ENCODE measurements at places on chromosomes 4 and X.

- ATAC-seq: no peak
Measured at GRCh38 chr4:10081218-10081606, 35.4 kb downstream of the WDR1 start.

DNA sequence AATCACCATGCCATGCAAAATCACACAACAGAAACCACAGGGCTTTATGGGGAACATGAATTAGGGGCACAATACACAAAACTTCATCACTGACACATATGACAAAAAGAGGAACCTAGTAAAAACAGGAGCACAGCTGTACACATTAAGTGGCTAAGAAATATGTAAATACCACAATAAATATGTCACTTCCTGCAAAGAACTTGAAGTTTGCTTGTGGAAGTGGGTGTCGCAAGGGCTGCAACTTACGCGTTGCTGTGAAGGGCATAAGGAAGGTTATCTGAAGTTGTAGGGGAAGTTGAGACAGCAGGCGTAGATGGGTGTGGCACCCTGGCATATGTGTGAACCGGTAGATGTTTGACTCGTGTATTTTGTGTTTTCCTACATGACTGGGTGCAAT is 42.4 kb downstream of the CLCN4 start:
- ATAC-seq: no peak

DNA sequence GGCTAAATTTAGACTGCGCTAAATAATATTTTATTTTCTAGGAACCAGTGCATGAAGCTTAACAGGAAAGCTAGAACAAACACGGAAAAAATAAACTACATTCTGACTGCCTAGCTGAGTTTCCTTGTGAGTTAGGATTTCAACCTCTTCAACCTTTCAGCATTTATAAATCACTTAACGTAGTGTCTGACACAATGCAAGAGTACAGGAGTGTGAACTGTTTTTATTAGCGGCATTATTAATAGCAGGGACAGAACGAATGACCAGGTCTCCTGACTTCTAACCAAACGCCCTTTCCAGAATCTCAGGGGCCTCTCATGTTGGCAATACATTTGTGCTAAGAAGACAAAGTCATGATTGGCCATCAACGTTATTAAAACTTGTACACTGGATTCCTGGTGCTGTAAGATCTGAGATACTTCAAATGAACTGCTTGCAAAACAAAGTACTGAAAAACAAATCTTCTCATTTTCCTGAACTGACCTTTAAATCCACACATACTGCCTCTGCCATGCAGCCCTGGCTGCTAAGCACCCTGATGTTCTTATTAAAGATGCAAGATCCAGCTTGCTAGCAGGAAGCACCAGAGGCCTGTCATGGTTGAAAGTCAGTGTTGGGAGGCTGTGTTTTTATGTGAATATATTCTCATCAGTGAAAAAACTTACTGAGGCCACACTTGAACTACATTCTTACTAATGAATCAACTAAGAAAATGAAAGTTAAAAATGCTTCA is 380.4 kb upstream of the CPEB2 start:
- ATAC-seq: no peak

DNA sequence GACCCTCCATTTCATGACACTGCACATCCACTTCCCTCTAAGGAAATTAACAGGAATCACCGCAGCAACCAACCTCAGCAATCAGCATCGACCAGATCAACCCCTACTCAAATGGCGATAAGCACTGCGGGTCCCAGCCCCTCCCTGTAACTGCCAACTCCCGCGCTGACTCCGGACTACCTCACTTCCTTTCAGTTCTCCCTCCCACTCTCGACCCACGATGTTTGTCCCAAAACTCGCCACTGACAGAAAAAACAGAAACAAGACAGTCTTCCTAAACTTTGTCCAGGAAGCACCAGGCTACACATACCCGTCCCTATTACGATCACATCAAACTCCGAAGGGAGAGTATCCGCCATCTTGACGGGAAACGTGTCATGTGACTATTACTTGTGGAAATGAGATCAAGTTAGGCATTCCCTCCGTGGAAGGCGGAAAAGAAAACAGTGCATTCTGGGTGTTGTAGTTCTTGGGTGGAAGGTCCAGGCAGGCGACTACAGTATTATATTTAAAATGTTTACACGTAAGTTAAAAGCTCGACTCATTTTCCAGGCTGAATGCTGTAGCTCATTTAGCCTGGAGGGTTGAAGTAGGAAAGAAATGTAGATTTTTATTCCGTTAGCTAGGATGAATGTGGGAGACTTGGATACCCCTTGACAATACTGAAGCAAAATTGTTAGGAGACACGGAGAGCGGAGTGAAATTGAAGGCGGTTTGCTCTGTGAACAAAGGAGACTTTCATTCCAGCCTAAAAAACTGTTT is at the start of gene CHM:
Gene CHM (minus strand): TSS at position 385 of the 762 bp plus-strand sequence. CDS start 26 bp downstream, at position 359.
- ATAC-seq: peak; percentile 98

DNA sequence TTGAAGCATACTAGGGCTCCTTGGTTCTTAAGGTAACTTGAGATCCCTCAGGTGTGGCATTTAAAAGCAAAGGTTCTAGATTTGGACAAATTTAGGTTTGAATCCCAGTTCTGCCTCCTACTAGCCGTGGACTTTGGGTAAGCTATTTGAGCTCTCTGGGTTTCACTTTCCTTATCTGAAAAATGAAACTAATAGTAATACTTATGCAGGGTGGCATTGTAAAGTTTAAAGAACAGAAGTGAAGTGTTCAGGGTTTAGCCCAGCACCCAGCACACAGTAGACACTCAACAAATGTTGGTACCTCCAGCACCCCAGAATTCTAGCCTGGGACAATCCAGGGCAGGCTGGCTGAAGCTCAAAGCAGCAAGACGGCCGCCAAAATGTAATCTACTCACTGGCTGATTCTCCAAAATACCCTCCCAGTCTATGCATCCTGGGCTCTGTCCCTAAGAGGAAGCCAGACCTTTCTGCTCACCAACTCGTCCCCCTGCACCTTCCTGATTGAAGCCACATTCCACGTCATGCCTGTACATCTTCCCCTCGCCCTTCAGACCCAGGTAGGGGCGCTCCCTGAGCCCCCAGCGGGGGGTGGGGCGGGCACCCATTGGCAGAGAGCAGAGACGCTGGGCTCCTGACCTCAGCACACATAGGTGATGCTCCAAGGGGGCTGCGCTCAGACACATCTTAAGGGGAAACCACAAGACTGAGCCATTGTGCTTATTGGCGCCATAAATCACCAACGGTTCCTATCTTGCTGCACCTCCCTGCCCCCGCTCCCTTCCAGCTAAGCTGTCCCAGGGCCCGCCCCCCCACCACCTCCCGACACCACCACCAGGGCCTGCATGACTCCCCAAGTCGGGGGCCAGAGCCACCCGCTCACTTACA is 160.6 kb downstream of the BCOR start:
- ATAC-seq: no peak

- ATAC-seq: no peak
Measured at GRCh38 chr4:145799223-145799622, 119.3 kb downstream of the C4orf51 start.

DNA sequence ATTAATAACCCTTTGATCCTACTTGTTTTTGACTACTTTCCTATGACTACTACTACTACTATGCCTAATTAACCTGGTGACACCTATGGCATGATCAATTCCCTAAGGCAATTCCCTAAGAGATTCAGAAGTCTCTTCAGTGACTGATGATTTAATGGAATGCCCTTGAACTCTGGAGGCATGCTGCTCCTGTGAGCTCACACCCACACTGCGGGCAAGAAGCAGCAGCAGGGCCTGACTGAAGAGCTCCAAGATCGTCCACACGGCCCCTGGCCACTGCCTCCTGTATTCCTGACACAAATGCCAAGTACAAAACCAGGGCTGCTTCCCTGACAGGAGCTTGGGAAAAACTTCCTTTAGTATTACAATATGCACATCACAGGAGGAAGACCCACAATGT is 74.2 kb upstream of the STS start:
- no peak for ATAC-seq

GRCh38 chr4:181938631-181939030 is 304.6 kb upstream of the TENM3 start:
- no peak for ATAC-seq

- peak; percentile 75 for ATAC-seq
Measured at GRCh38 chrX:39149761-39150160, 348.5 kb downstream of the MID1IP1 start.

- ATAC-seq: no peak
Measured at GRCh38 chrX:6432226-6432625, 102.7 kb downstream of the VCX3A start.

- ATAC-seq: no peak
Measured at GRCh38 chr4:136516371-136516770, 1015.9 kb downstream of the PCDH18 start.

- ATAC-seq: no peak
Measured at GRCh38 chrX:18757956-18758932, 50.8 kb downstream of the PPEF1 start.

DNA sequence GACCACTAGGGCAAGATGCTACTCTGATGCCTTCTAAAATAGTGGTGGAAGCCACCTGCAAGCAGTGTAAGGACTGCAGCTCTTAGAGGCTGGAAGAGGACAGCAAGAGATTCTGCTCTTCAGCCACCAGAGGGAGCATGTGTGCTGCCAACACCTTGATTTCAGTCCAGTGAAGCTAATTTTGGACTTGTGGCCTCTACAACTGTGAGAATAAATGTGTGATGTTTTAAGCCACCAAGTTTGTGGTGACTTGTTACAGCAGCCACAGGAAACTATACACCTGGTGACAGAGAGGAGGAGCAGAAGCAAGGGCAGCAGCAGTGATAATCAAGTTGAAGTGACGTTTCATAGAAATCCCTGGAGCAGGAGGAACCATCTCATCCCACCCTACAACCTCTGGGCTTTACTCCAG is 55.9 kb downstream of the FGFBP1 start:
- peak; percentile 93 for ATAC-seq

GRCh38 chr4:4704267-4704666 is 155.2 kb upstream of the MSX1 start:
- ATAC-seq: no peak

- no peak for ATAC-seq
Measured at GRCh38 chrX:2538031-2538757, 37.4 kb upstream of the DHRSX start.

DNA sequence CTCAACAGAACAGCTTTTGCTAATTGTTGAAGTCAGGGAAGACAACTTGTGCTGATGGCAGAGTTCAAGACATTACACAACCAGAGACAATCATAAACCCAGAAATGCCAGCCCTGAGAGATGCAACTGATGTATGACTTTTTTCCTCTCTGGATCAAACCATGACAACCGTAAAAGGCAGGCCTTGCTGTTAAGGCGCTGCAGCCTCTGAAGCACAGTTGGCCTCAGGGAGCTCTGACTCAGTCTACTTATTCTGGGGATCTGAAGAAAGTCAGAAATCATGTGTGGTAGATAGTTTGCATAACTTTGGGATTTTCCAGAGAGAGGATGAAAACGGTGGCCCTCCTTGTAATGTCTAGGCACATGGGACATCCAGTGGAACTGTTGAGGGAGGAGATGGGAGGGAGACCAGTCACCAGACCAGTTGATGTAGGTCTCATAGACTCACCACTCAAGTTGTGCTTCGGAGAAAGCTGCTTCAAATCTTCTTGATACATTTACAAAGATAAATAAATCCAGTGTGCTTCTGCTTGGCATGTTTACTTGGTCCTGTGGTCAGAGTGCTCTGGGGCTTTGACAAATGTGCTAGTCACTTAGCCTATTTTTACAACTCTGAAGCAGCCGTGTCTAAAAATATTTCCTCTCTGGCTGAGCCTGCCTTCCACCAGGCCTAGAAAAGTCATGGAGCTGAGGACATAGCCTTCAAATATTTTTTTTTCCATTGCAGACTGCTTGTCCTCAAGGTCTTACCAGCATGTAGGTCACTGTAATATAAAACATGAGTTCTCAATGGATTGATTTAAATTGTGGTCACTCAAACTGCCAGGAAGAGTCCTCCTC is 7.5 kb downstream of the HADH start:
- peak; percentile 77 for ATAC-seq

DNA sequence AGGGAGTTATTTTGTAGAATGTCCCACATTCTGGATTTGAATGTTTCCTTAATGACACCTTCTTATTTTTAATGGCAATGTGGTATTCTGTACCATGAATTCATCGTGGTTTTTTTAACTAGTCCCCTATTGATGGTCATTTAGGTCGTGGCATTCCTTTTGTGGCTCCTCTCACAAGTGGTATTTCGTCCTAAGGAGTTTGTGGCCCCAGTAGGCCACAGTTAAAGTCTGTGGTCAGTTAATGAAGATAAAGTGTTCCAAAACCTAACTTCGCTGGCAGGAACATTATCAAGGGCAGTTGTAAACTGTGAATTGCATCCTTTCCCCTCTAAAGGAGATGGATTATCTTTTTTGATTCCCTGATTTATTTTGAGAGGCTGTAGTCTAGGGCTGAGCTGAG is 133.2 kb downstream of the TMEM164 start:
- no peak for ATAC-seq

GRCh38 chr4:5098176-5098575 is 46.9 kb downstream of the STK32B start:
- ATAC-seq: no peak

- ATAC-seq: no peak
Measured at GRCh38 chrX:133926809-133927208, 58.6 kb downstream of the GPC3 start.

- peak; percentile 81 for ATAC-seq
Measured at GRCh38 chr4:82643994-82644733, 82.4 kb upstream of the TMEM150C start.

DNA sequence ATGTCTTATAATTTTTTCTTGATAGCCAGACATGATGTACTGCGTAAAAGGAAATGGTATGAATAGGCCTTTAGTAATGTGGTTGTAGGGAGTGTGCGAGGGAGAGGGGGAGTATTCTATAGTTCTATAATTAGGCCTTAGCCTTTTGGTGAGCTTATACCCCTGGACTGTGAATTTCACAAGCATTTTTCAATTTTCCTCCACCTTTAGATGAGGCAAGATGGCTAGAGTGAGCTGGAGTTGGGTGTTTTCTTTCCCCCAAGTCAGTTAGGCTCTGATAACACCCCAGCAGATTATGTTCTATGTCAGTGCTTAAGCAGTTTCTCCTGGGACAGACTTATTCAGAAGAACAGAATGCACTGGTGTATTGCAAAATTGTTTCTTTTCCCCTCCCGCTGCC is 210.2 kb upstream of the NPY2R start:
- ATAC-seq: no peak

GRCh38 chrX:154918060-154918483 is 31.9 kb downstream of the F8A1 start:
- peak; percentile 98 for ATAC-seq

- ATAC-seq: no peak
Measured at GRCh38 chrX:148310426-148311165, 189.8 kb upstream of the AFF2 start.

DNA sequence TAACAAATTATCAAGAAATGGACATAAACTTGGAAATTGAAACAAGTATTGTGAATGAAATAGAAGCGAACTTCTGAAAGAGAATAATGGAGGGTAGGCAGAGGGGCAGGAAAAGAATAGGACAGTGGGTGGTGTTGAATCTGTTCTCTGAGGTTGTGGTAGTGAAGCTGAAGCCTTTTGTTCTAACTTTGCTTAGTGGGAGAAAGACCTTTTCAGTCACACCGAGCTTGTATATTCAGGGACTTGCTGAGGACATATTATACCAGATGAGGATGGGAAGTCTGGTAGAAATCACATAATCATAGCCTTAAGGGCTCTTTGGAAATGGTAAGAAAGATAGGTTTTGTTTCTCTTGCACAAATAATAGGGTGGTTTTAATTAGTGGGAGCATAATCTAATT is 115.4 kb upstream of the NDST4 start:
- no peak for ATAC-seq
